H1 (cell line): ENCODE measurements at places on chromosomes 5 and 9.

- no peaks in the 10 kb centered on the region for H3K4me1 ChIP-seq
- no peak for DNase-seq
- no peak overlapping the region for H3K4me3 ChIP-seq
- H3K27ac ChIP-seq: no peak overlapping the region
These were observed 70.3 kb upstream of the PPP2CA start for GRCh38 chr5:134296213-134296612.

DNA sequence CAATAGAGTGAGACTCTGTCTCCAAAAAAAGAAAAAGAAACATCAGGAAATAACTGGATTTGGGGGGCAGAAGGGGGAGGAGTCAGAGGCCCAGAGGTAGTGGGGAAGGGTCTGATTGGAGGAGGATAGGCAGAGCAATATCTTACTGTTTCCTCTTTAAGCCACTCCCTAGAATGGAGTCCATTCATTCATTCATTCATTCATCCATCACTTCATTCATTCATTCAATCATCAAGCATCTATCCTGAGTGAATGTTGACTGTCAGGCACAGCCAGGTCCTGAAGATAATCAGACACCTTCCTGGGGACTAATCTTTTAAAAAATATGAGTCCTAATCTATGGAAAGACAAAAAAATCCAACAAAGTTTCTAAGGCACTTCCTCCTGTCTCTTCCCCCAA lies 12.9 kb downstream of the IER5L start:
- no peak overlapping the region for H3K27ac ChIP-seq
- no peaks in the 10 kb centered on the region for H3K27me3 ChIP-seq
- no peak overlapping the region for H3K4me3 ChIP-seq
- H3K36me3 ChIP-seq: no peaks in the 10 kb centered on the region
- no peak for DNase-seq

- H3K4me1 ChIP-seq: no peaks in the 10 kb centered on the region
- H3K27ac ChIP-seq: no peak overlapping the region
- H3K36me3 ChIP-seq: no peaks in the 10 kb centered on the region
- H3K27me3 ChIP-seq: no peaks in the 10 kb centered on the region
- no peak overlapping the region for H3K4me3 ChIP-seq
These were observed 154.8 kb downstream of the SGCD start for GRCh38 chr5:156481741-156482140.

- H3K27me3 ChIP-seq: no peaks in the 10 kb centered on the region
- peaks cover 49% of the 10 kb centered on the region for H3K36me3 ChIP-seq
- H3K4me3 ChIP-seq: no peak overlapping the region
- H3K4me1 ChIP-seq: no peaks in the 10 kb centered on the region
- H3K27ac ChIP-seq: no peak overlapping the region
These were observed 30.4 kb downstream of the NFX1 start for GRCh38 chr9:33320568-33321261.

DNA sequence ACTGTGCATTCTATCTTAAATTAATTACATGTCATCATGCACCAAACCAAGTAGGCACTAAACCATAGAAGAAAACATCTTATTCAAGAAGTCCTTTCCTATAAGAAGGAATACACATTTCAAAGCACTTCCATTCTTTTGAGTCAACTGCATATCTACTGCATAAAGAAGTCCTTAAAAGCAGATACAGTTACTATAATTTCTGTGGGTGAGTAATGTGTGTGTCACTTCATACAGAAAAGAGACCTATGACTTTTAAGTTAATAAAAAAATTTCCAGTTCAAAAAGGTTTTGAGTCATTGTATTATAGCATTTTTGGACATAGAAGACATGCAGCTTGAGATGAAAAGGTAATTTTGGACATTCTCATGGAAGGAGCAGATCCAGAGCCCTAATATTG lies 125.0 kb downstream of the DTWD2 start:
- no peak overlapping the region for H3K27ac ChIP-seq
- no peaks in the 10 kb centered on the region for H3K36me3 ChIP-seq
- no peaks in the 10 kb centered on the region for H3K4me1 ChIP-seq
- no peak overlapping the region for H3K4me3 ChIP-seq
- H3K27me3 ChIP-seq: no peaks in the 10 kb centered on the region

DNA sequence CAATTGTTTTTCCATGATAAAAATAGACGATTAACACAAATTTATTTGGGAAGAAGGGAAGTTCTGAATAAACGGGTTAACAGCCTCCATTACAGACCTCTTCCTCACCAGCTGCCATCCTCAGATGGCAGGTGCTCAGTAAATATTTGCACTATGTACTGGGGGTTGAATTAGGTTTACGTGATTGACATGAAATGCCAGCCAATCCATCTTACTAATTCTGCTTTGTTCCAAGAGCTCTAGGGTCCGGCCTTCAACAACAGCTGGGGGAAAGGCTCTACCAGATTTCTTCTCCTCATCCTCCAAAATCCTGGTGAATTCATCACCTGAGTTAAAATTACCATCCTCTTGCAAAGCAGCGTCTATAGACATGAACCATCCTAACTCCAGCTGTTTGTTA lies 104.6 kb downstream of the MTX3 start:
- no peak overlapping the region for H3K27ac ChIP-seq
- DNase-seq: no peak
- H3K36me3 ChIP-seq: no peaks in the 10 kb centered on the region
- no peaks in the 10 kb centered on the region for H3K4me1 ChIP-seq
- H3K4me3 ChIP-seq: no peak overlapping the region
- H3K27me3 ChIP-seq: no peaks in the 10 kb centered on the region
